Eye (tissue), 1 donor: ENCODE measurements at places on chromosomes 6 and 20.

DNA sequence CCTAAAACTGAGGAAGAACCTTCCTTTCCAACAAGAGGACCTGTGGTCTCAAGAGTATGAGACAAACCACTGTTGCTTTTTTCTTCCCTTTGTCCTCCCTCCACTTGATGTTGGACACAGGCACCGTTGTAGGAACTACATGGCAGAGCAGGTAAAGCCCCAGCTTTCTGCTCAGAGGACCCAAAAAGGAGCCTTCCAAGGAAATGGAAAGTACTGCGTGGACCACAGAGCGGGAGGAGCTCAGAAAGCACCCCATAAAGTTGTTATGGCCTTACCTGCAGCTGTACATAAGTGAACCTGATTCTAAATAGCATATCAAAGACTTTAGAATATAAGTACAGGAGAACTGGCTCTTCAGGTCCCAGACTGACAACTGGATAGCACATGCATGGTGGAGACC, 29.4 kb downstream of the TMEM74B start:
- no peak for DNase-seq

DNA sequence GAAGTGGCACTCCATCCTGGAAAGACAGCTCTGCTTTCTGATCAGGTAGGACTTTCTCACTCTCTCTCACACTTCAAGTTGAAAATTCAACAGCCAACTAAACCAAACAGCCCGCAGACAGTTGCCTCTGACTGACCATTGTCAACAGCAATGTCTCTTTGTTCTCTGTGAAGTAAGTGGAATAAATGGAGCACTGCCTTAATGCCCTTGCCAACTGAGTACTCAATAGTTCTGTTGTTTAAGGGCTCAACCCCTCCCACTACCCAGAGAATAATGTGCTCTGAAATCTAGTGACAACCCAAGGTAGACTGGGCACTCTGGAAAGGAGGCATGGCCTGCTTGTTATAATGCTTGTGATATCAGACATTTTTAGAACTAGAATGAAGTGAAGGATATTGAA, 16.8 kb upstream of the BCLAF1 start:
- no peak for DNase-seq

GRCh38 chr6:32920715-32921114, 20.1 kb downstream of the HLA-DMB start:
- no peak for DNase-seq

GRCh38 chr6:31952140-31952805, 6.4 kb downstream of the CFB start:
- DNase-seq = peak; percentile 79

GRCh38 chr6:155528982-155529453, 73.4 kb upstream of the NOX3 start:
- no peak for DNase-seq

DNA sequence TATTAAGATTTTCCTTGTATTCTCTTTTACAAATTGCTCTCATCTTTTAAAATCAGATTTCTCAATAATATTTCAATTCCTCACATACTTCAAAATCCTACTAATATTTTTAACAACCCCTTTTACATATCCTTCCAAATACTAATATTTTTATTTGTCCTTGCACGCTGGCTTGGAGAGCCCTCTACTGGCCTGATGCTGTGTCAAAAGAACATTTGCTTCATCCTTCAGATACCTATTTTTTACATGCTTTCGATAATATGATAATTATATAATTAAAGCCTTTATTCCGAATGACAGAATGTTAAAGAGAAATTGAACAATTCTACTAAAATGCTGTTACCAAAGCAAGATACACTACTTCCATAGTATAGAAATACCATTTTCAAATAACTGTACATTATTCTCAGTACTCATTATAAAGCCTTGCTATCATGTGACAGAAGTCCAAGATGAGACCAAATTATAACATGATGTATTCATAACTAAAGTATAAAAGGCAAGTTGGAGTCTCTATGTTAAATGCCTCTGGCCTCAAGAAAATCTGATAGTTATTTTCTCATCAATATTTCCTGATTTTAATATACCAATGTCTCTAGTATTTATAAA, 39.0 kb upstream of the PLN start:
- DNase-seq = peak; percentile 44

- DNase-seq = no peak
These were observed 285.4 kb upstream of the CHD6 start for GRCh38 chr20:41903586-41903985.

DNA sequence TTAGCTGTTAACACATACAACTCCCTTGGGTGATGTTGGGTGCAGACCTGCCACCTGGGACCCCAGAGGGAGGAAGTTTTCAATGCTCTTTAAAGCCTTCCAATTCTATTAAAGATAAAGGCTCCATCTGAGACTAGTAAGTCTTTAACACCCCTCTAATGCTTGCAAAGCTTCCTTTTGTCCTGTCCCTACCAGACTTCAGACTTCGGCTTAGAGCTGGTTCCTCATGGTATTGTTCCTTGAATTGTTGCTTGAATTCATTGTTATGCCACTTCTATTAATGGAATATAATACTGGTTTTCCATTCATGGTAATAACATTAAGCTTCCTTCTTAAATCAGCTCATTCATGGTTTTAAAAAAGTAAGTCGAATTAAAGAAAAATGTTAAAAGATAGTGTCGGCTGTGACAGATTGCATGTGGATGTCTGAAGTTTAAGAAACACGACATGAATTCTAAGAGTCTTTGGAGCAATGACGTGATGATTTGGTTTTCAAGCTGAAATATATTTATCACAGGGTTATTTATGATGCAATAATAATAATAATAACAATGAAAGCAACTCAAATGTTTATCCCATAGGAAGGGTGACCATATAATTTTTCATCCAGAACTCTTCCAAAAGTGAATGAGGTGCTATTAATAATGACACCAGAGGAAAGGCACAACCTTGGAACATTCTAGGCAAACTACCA, 21.8 kb downstream of the PDYN start:
- DNase-seq = no peak

DNA sequence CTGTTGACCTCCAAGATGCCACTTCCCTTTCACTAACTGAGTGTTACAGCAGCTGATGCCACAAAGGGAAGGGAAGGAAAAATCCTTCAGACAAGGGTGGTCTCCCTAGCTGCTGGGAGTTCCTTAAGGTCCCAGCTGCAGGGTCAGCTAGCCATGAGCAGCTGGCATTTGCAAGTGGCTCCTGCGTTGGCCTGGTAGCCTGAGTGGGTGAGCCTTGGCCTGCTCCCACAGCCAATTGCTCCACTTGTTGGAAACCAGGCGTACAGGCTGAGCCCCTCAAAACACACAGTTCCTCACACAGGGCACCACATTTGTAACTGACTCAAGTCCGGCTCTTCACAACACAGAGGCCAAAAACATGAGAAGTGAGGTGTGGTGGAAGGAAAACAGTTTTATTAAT, 16.7 kb downstream of the TTK start:
- DNase-seq = no peak

- no peak for DNase-seq
These were observed 4.5 kb downstream of the HEY2 start for GRCh38 chr6:125753937-125754259.

- DNase-seq = peak; percentile 68
These were observed 15.7 kb upstream of the AHCY start for GRCh38 chr20:34318609-34319443.

GRCh38 chr6:70956191-70956450, 739 bp downstream of the B3GAT2 start:
- DNase-seq = no peak

GRCh38 chr6:22057962-22058361, 238.9 kb downstream of the PRL start:
- DNase-seq = no peak

DNA sequence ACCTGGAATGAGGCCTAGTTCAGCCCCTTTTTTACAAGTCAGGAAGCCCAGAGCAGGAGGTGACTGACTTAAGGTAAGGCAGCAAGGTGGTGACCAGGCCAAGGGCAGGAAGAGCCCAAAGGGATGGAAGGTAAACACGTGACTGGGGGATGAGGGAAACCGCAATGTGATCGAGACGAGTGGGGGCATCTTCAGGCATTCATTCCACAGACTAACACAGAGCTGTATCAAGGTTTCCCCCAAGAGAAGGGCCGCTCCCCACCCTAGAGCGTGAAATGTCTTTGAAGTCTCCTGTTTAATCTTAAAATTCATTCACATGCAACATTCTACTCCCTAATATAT, 76.3 kb upstream of the PIM1 start:
- no peak for DNase-seq

GRCh38 chr6:95352064-95352795, 225.1 kb upstream of the MANEA start:
- DNase-seq = peak; percentile 27

DNA sequence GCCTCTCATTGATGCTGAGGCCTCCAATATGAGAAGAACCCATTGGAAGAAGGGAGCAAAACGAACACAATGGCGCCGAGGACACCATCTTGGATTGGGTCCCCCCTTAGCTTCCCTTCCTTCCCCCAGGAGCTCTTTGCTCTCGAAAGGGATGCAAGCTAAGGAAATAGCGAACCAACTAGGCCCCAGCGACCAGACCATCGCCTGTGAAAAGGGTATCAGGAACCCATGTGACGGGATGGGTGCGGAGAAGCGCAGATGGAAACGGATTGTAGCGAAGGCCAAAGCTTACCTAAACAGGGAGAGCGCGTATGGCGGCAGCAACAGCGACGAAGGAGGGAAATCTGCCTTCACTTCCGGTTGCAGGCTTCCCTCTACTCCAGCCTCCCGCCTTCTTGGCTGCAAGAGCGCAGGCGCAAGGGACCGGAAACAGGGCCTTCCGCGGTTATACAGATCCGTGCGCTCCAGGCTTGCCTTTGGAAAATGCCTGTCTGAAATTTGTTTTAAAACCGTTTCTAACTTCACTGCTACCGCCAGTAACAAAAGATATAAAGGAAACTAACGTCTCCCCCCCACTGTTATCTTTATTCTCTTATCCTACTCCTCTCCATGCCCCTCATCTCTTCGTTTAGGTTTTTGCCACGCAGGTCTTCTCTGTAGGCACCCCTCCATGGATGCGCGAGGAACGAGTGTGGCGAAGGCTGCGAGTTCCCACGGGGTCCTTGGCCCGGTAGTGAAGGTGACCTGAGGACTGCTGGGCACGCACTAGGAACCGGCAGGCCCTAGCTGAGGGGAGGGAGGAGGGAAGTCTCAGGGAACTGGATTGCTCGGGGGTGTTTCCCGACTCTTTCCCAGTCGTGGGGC, at the start of gene DDX39B:
TSS of gene DDX39B (minus strand) at position 346 of the 864 bp plus-strand sequence. CDS start 1,471 bp downstream, outside the sequence.
- peak; percentile 99 for DNase-seq

GRCh38 chr6:100100776-100101175, 106.8 kb upstream of the MCHR2 start:
- no peak for DNase-seq

GRCh38 chr6:106557837-106558236, 71.5 kb downstream of the RTN4IP1 start:
- no peak for DNase-seq

GRCh38 chr6:91812596-91813274, 1225.9 kb upstream of the MAP3K7 start:
- peak; percentile 39 for DNase-seq

GRCh38 chr20:40786336-40786735, 97.3 kb upstream of the MAFB start:
- no peak for DNase-seq

DNA sequence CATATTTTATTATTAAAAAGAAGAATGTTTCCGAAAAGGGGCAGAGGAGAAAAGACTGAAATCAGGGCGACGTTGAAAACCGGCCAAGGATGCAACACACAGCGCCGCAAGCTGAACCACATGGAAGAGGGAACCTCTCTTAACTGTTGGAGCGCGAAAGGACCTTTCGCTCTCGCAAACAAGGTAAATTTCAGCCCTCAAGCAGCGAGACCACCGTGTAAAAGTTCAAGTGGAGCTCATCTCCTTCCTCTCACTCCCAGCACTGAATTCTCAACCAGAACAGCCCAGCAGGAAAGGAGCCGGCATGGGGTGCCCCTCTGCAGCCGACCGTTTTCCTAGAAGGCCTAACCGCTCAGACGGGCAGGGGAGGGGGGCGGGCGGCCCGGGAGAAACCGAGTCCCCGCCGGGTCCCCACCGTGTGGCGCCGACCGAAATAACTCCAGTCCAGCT, 621 bp downstream of the GPR63 start:
- DNase-seq = no peak

DNA sequence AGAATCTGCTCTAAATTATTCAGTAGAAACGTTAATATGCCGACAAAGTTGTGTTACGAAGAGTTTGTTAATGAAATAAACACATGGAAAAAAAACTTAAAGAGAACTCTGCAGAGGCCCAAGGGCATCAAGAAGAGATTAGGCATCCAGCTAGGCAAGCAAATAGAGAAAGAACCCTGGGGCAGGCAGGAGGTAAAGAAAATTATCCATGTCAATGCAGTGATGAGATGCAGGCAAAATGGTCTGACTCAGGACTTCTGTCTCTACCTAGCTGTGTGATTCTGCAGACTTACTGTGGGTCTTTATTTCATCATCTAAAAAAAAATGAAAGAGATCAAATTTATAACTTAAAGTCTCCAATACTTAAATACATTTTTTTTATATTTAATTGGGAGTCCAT, 448.0 kb downstream of the HAO1 start:
- no peak for DNase-seq

DNA sequence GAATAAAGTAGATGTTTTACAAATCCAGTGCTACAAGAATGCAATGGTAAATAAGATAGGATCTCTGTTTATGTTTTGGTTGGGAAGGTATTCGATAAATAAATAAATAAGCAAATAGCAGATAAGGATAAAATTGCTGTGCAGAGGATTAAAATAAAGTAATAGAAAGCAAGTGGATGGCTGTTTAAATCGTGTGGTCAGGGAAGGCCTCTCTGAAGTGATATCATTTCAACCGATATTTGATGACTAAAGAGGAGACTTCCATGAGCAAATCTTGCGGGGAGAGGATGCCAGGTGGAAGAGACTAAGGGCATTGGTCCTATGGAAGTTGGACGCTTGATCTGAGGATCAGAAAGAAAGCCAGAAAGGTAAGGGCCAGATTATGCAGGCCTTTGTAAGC, 92.0 kb upstream of the CCN2 start:
- no peak for DNase-seq

GRCh38 chr6:101114703-101115102, 233.6 kb upstream of the ASCC3 start:
- peak; percentile 87 for DNase-seq

GRCh38 chr20:50893620-50894019, 37.6 kb downstream of the ADNP start:
- DNase-seq = no peak

GRCh38 chr20:6469695-6470094, 297.8 kb upstream of the BMP2 start:
- DNase-seq = no peak

DNA sequence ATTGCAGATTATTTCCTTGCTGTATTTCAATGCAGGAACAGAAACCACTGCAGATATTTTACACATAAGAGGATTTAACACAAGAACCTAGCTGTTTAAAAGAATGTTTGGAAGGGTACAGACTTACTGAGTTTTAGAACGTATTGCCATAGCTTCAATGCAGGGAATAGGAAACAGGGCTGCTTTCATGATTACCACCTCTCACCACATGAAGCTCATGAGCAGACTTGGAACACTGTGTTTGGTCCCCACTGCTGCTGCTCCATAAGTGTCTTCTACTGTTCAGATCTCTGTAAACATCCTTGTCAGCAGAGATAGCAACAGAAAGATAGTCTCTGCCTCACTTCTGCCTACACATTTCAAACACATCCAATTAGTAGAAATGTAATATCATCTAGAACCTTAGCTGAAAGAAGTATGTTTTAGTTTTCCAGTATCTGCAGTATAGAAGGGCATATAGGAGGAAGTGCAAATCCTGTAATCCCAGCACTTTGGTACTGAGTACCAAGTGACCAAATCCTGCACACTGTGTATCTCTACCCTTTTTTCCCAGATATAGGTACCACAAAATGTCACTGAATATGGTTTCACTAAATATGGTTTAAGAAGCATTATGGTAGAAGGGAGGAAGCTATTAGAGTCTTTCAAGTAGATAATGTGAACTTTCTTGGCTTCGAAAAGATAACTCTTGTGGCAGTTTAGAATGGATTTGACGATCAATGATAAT, 51.9 kb downstream of the STXBP5 start:
- no peak for DNase-seq
